NCI-H187 treated with DMSO at 0.1 percent for 48 hours (cell line): ENCODE measurements at places on chromosomes 12 and 14.

GRCh38 chr14:38929416-38929815 is 173.6 kb downstream of the SEC23A start:
- no peak for DNase-seq

DNA sequence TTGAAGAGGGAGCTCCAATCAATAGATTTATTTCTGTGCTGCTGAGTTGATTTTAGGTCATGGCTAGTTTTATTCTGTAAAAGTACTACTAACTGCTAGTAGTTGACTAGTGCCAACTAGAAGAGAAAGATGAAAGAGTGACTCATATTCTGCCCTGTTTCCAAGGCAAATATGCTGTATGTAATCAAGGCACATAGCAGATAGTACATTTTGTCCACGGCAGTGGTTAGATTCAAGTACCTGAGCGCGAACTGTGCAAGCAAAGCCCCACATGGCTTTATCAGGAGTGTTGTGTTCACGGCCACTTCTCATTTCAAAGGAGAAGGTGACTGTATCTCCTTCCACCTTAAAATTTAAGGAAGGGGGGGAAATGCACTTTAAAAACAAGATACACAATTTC is 126.8 kb downstream of the TRAFD1 start:
- no peak for DNase-seq

GRCh38 chr14:71341156-71341555 is 433.9 kb downstream of the PCNX1 start:
- DNase-seq, result no peak

DNA sequence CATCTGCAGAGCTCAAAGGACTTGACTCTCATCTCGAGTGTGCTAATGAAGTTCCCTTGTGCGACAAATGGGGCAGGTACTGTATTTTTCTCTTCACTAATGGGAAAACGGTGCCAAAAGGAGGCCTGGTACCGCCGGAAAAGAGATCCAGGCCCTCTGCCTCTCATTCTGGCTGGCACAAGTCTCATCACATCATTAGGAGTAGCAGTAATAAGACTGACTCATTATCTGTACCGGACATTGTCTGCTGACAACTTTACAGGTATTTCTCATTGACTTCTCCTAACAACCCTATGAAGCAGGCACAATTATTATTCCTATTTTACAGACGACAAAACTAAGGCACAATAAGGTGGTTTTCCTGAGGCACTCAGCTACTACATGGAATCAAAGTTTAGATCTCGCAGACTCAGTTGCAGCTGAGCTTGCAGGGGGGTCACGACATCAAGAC is 668 bp downstream of the APPL2 start:
- no peak for DNase-seq

DNA sequence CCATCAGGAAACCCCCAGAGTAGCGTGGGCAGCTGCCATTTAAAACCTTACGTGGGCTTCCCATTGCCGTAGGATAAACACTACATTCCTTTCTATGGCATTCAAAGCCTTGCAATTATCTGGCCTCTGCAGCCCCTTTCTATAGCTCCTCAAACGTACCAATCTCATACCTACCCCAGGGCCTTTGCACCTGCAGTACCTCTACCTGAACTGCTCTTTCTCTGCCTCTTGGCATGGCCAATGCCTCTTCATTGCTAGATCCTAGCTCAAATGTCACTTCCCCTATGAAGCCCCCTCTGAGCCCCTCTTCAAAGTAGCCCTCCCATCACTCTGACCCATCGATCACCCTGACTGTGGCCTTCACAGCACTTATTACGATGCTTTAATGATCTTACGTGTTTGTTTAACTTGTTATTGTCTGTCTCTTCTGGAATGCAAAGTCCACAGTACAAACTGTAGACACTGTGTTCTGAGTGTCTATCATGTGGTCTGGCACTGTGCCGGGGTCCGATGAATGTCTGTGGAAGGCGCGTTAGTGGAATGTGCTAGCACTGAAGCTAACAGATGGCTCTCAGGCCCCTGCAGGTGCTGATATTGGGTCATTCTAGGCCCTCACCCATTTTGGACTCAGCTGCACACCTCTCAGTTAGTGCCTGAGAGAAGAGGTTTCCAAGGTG is 157.3 kb upstream of the NOS1 start:
- DNase-seq, result no peak

GRCh38 chr12:56718636-56719035 is 6.5 kb downstream of the NACA start:
- no peak for DNase-seq

DNA sequence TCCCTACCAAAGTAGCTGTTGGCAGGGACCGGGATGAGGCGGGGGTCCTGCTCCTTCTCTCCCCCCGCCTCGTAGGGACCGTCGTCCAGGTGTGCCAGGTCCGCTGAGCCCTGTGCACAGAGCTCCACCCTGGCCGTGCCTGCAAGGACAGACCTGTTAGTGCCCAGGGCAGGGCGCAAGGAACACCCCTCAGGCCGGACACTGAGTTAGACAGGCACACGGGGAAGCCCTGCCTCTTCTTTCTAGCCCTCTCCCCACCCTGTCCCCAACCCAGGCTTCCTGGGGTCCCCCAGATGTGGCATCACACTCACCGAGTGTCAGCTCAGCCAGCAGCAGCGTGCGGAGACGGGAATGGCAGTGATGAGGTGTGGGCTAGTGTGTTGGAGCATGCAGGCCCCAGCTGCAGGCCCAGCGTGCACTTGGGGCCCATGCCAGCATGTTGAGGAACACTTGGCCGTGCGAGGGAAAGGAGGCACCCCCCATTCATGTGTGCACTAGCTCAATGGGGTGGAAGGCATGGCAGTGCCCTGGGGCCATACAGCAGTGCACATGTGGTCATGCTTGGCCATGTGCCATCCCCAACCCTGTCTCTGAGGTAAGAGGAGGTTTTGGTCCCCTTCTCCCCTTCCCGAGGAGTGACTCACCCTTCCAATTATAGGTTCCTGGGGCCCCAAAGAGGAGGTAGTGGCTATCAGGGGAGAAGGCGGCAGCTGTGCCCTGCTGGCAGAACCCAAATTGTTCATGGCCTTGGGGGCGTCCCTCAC is 7.3 kb downstream of the ITGA7 start:
- no peak for DNase-seq

GRCh38 chr14:34212172-34212929 is 249.7 kb downstream of the SPTSSA start:
- DNase-seq, result no peak

DNA sequence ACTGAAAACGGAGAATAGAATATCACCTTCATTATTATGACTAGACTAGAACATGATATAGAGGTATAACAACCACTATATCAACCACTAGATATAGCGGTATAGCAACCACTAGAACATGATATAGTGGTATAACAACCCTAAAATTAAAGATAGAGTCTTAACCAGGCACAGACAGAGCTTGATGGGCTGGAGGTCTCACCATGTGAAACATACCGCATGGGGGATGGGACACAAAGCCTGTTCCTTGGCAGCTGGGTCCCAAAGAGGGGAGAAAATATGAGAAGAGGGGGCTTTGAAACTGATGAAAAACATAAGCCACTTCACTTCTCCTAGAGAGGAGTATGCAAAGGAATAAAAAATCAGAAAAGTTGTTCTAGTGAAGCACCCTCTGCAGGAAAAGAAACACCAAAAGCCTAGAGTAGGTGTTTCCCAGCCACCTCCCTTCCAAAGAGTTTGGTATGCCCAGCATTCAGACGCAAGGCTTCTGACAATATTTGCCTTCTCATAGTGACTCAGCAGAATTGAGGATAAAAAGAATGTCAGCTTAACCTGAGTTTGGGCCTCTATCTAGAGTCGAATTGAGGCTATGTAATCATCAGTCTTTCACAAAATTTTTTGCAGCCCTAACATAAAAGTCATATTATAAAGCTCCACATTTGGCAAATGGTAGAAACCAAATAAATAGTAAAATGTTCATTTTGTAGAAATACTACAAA is 316.4 kb downstream of the NOVA1 start:
- no peak for DNase-seq

GRCh38 chr14:50045039-50045711 is 71.2 kb downstream of the VCPKMT start:
- DNase-seq, result no peak
